Activated CD8-positive, alpha-beta memory T cell treated with anti-CD3 and anti-CD28 coated beads for 24 hours (primary cell): ENCODE measurements at places on chromosomes 2 and 18.

DNA sequence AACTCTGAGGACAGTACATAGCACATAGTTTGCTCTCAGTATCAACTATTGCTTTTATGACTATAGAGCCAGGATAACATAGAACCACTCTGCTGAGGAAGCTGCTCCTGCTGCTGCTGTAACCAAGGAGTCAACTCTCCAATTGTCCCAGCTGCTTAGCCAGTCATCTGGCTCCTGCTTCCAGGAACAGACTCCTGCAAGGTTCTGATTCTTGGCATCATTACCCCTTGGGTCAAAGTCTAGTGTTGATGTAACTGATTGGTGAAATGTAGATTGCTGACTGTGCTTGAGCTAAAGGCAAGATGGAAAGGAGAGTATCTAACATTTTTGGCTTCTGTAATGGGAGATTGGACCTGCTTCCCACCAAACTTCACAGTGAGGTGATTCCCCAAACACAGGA, 261.9 kb upstream of the FSHR start:
- DNase-seq, result no peak

DNA sequence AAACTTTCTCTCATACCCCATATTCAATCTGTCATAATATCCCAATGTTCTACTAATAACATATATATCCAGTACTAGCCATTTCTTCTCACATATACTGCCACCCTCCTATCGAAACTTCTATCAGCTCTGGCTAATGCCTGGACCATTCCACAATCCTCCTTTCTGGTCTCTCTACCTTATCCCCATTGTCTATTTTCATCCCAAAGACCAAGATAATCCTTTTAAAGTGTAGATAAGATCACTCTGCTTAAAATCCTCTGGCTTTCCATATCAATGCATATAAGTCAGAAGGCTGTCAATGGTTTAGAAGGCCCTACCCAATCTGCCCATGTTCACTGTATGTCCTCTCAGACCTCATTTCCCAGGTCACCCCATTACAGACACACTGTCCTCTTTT, 229.6 kb downstream of the ZEB2 start:
- DNase-seq, result no peak

DNA sequence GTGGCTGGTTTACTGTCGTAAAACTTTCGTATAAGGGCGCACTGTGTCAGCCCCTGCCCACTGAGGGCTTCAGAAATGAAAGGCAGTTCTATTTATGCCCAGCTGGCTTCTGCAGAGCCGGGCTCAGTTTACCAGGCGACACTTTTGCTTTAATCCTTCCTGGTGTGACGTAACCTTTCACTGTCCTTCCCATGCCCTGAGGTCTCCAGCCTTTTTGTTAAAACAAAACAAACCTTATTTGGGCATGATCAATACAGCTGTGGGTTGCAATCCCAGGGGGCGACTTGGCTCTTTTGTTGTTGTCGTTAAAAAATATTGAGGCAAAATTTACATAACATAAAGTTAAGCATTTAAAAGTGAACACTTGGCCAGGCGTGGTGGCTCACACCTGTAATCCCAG, 85.3 kb downstream of the AGAP1 start:
- no peak for DNase-seq

DNA sequence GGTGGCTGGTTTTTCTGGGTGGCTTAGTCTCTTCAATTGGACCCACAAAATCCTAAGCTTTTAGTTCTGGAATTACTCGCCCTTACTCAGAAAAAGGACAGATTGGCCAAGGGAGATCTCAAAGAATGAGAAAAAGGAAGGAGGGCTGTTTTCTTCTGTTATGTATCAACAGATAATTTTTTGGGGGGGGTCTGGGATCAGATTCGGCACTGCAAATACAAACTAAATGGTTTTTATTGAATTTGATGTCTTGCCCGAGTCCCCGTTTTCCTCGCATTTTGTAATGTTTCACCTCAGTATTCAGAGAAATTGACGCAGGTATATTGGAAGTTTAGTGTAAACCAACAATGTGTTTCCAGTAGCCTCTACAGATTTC, 762 bp downstream of the YIPF4 start:
- no peak for DNase-seq

GRCh38 chr2:158498043-158498748, 41.4 kb downstream of the PKP4 start:
- no peak for DNase-seq

DNA sequence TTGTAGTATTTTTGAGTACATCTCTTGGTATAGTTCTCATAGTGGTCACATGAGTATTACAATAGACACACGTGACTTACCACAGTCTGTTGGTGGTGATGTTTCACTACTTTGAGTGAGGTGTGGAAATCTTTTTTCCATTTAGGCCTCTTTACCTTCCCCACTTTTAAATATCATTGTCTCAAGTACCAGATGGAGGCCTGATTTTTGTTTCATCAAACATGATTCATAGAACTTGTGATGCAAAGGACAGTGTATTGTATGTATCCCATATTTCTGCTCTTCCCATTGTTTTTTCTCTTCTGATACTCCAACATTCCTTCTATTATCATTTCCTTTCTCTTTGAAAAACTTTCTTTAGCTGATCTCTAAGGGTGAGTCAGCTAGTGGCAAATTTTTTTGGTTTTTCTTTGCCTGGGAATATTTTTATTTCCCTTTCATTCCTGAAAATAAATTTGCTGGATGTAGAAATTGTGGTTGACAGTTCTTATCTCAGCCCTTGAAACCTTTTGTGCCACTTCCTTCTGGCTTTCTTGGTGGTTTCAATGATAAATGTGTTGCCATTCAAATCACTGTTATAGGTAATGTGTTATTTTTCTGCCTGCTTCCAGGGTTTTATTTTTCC, 32.8 kb downstream of the RFX8 start:
- no peak for DNase-seq

DNA sequence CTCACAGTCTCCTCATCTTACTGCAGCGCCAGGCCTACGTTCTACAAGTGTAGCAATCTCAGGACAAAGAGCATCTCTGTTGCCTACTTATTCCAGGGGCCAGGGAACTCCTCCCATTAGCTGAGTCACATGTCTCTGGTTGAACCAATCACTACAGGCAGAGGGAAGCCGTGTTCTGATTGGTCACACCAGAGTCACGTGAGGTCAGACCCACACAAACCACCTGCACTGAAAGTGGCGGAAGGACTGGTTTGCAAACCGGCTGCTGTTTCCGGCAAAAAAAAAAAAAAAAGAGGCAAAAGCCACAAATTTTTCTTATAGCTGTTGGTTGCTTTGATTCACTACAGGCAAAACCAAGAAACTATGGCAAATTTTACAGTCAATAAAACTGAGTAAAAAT, 21.9 kb upstream of the USP14 start:
- peak; percentile 61 for DNase-seq

DNA sequence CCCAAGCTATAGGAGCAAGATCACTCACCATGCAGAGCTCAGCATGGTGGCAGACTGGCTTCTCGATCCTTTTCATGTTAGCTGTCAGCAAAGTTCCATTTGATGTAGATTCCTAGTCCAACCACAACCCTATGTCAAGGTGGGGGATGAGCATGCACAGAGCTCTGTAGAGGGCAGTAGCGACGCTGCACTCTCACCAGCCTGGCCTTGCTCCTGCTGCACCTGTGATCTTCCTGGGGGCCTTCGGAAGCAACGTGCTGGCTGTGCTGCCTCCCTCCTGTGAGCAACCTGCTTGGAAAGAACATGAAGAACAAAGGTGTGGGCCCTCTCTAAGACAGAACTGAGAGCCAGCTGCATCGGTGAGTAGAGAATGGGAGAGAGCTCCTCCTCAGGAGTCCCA, 479.4 kb upstream of the MYT1L start:
- DNase-seq, result peak; percentile 5

DNA sequence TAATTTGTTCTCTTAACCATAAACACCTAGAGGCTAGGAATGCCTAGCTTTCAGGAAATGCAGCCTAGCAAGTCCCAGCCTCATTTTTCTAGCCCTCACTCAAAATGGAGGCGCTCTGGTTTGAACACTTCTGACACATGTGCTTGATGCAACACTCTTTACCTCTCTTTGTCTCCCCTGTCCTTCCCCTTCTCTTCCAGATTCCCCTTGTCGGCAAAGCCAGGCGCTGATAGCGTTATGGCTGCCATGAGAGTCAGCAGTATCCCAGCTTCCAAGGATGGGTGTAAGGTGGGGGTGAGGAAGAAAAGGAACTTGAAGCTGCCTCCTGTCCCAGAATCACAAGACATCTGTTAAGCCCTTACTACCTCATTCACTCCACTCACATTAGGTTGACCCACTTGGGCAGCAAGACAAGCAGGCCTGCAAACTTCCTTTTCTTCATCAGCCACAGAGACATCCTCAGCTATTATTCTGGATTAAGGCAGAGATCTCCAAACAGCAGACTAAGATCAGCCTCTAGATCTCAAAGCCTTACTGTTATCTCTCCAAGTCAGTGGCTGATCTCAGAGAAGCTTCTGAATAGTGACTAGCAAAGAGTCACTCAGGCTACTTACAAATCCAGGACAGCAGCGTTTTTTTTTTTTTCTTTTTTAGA, 1.9 kb upstream of the ST3GAL5 start:
- DNase-seq, result no peak

GRCh38 chr2:191441496-191442214, 196.5 kb downstream of the MYO1B start:
- no peak for DNase-seq

GRCh38 chr2:18169893-18170175, 291.4 kb downstream of the KCNS3 start:
- DNase-seq, result no peak

GRCh38 chr2:127857265-127857808, 618 bp downstream of the POLR2D start:
- DNase-seq, result no peak

- DNase-seq, result no peak
Observed at GRCh38 chr18:70228536-70228935, 23.0 kb upstream of the RTTN start.

DNA sequence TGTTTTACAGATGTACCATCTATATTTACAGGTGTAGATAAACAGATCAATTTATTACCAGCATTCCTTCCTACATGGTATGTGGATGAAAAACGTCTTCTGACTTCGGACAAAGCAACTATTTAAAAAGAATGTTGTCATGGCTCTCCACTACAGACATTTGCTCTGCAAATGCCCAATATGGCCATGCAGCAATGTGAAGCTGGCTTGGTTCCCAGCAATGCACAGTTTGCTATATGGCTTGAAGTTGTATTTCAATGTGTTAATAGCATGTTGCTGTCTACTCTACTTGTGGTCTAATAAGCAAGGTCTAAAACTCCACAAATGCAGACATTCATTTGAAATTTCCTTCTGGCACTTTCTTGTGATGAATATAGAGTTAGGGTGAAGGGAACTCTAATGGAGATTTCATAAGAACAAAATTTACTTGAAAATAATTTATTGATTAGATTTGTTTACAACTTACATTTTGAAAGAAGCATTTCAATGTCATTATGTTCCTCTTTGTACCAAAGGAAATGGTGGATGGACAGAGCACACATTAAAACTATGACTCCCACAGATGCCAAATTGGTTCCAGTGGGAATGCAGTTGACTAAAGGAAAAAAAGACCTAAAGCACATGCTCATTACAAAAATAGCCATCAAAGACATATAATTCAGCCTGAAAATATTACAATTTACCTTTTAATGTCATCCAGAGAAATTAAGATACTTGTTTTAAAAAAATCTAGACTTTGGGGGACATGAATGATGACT, 234.0 kb downstream of the DYM start:
- no peak for DNase-seq

DNA sequence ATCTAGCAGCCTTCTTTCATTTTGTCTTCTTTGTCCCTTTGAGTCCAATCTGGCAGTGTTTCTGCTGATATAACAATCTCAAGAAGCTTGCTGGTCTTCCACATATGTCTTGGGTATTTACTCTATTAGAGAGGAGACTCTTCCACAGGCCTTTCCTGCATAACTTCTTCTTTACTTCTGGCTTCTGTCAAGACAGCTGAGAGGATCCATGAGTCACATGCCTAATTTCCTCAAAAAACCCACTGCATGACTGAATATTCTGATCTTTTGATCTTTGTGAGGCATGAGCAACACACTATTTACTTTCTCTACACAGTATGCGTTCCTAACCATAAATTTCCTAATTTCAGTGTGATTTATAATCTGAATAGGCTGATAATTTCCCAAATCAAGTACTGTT, 5.1 kb upstream of the DCC start:
- DNase-seq, result no peak

- DNase-seq, result no peak
Observed at GRCh38 chr2:53018825-53019425, 748.7 kb upstream of the CHAC2 start.

DNA sequence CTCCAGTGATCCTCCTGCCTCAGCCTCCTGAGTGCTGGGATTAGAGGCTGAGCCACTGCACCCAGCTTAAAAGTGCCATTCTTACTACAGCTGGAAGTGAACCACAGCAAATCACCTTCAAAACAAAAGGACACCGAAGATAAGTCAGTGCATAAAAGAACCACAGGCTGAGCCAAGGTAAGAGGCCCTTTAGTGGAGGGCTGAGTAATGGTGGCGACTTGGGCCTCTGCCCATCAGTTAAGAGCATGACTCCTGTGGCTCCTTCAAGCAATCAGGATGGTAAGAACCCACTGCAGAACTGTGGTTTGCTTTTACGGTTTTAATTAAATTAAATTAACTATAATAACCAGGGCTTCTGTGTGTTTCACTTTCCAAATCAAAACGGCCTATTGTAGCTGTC, 75.1 kb downstream of the CTAGE1 start:
- no peak for DNase-seq

DNA sequence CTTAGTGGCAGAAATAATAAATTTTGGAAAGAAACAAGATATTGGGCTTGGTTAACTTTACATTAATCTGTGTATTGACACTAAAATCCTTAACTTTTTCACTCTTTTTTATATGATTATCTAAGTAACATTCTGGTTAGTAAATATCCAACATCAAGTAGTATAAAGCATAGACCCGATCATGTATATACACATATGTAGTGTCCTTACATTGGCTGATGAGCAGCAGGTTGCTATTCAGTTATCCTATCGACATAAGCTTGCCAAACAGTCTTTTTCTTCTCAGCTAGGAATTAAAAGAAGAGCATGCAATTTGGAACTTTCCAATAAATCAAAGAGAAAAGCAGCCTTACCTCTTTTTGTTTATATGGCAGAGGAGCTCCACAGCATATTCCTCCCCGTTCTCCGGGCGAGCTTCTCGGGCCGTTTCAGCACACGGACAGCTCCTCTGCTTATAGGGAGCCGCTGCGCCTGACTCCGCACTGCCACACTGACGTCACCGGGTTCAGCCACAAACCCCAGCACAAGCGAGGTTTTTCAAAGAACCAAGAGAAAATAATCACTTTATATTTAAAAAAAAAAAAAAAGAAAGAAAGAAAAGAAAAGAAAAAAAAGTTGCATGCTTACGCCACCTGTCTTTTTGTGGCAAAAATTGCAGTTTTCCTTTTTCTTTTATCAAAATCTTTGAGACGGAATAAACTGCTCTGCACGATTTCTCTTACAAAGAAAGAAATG, at the start of gene SCG2:
Gene SCG2 (minus strand): TSS at position 430 of the 735 bp plus-strand sequence. CDS start 3,079 bp downstream, outside the sequence.
- no peak for DNase-seq

GRCh38 chr2:15579641-15580040, 12.0 kb upstream of the DDX1 start:
- DNase-seq, result no peak

GRCh38 chr18:32308493-32309120, 118.8 kb downstream of the MEP1B start:
- DNase-seq, result no peak

- DNase-seq, result no peak
Observed at GRCh38 chr2:113920996-113921395, 31.1 kb downstream of the ACTR3 start.

GRCh38 chr2:39724828-39725144, 54.3 kb downstream of the THUMPD2 start:
- DNase-seq, result no peak

- no peak for DNase-seq
Observed at GRCh38 chr2:182715121-182715891, 751 bp upstream of the DNAJC10 start.

- DNase-seq, result no peak
Observed at GRCh38 chr2:181850936-181851560, 40.5 kb upstream of the ITPRID2 start.
